ENCODE measurements at places on chromosomes 2 and 18.

DNA sequence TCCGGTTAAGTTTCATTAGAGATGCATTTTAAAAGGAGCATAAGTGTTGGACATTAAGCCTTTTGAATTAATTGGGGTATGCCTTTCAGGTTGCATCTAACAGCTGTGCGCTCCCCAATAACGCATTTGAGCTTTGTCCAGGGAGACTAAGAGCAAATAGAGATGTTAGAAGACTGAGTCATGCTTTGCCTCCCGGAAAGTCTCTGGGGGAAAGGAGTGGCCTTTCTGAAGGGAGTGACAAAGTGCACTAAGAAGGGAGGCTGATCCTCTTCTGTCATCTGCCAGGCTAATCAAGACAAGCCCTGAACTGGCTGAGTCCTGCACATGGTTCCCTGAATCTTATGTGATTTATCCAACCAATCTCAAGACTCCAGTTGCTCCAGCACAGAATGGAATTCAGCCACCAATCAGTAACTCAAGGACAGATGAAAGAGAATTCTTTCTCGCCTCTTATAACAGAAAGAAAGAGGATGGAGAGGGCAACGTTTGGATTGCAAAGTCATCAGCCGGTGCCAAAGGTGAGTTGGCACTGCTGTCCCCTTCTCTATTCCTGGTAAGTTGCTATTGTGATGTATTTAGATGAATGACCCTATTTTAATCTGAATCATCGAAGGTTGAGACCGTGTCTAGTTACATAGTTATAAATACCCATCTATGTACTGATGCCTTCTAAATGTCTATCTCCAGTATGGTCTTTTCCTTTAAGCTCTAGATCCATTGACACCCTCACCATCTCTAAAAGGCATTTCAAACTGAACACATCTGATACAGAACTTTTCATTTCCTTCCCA lies 12.1 kb downstream of the TTL start:
- no peak for DNase-seq

DNA sequence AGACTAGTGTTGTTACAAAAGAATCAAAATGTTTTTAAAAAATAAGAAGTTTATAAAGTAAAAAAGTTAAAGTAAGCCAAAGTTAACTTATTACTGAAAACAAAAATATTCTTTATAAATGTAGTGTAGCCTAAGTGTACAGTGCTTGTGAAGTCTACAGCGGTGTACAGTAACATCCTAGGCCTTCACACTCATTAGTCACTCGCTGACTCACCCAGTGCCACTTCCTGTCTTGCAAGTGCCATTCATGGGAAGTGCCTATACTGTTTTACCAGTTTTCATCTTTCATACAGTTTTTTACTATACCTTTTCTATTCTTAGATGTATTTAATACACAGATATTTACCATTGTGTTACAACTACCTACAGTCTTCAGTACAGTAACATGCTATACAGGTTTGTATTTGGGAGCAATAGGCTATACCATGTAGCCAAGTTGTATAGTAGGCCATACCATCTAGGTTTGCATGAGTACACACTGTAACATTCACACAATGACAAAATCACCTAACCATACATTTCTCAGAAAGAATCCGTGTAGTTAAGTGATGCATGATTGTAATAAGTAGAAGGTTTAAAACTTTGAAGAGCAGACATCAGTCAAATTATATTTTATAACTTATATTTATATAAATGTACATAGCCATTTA lies 13.4 kb downstream of the SERPINB7 start:
- DNase-seq, result no peak

- no peak for DNase-seq
These were observed 139.7 kb downstream of the ATP9B start for GRCh38 chr18:79208906-79209305.

DNA sequence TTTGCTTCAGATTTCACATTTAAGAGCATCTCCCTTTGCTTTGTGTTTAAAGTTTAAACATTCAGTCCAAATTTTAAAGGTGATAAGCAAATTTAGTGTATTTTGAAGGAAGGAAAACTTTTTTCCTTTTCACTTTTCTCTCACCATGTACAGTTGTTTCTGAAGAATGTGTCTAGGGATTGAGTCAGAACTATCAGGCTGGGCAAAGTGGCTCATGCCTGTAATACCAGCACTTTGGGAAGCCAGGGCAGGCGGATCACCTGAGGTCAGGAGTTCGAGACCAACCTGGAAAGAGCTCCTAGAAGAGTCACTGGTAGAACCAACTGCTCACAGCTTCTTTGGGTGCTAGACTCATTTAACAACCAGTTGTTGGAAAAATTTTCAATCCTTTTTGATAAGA lies 327.0 kb upstream of the THUMPD2 start:
- no peak for DNase-seq

GRCh38 chr18:13260197-13260934 lies 41.8 kb downstream of the LDLRAD4 start:
- no peak for DNase-seq

DNA sequence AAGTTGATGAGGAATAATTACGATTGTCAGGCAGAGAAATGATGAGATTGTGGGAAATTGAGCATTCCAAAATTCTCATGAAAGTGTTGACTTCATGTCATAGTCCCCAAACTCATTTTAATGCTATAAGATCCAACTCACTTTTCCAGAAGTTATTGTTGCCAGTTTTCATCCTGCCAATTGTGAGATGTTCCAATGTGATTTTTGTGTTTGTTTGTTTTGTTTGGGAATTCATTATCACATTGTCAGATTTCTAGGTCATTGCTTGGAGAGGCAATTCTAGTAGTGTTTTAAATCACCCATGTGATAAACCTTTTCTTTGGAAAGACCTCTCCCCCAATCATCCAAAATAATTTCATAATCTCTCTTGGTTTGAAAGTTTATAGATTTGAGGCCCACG lies 86.0 kb upstream of the ACVR2A start:
- no peak for DNase-seq

DNA sequence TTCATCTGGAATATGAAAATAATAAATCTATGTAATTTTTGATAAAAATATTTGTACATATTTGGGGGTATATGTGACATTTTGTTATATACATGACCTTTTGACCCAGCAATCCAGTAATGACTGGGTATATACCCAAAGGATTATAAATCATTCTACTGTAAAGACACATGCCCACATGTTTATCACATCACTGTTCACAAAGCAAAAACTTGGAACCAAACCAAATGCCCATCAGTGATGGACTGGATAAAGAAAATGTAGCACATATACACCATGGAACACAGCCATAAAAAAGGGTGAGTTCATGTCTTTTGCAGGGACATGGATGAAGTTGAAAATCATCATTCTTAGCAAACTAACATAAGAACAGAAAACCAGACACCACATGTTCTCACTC lies 472.1 kb upstream of the DDX18 start:
- DNase-seq, result no peak

DNA sequence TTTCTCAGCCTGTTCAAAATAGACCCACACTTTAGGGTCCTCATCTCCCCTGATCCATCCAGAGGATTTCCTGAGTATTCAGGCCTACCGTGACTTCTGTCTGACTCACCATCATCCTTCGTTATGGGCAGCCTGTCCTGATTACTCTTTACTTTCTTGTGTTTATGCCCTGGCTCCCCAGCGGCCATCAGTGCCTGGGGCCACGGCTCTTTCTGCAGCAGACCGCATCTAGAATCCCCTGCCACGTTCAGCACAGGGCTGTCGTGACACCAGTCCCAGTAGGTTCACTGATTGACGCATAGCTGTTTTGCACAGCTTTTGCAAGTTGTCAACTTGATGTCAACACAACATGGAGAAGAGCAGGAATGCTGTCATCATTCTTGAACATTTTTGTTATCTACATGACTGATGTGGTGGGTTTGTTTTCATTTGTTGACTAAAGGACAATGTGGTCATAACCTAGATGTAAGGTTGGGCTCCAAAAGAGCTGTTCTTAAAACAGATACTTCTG lies 225.6 kb downstream of the HAUS1 start:
- DNase-seq, result no peak

DNA sequence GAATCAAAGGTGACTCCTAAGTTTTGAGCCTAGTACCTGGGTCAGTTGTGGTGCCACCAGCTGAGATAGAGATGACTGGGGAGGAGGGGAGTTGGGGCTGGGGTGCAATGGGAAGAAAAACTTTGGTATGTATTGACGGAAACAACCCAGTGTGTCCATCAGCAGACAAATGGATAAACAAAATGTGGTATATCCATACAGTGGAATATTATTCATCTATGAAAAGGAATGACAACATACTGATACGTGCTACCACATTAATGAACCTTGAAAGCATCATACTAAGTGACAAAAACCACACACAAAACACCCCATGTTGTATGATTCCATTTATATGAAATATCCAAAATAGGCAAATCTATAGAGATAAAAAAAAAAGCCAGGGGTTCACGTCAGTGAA lies 41.1 kb upstream of the GPR155 start:
- DNase-seq, result no peak

GRCh38 chr2:76295762-76296161 lies 585.0 kb upstream of the GCFC2 start:
- DNase-seq, result no peak

DNA sequence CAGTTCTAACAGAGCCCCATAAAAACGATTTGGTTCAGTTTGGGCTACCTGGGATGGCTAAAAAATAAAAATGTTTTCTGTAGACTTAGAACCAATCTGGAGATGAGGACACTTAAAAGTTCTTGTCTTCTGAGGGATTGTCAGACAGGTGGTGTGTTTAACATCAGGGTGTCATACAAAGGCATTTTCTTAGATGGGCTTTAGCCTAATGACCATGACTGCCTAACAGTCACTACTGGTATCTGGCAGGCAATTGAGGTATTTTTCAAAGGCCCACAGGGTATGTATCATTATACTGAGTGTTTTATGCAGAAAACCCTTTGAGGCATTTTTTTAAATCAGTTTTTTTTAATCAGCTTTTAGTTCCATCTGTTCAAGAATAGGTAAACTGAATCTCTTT lies 341.4 kb downstream of the PARD3B start:
- no peak for DNase-seq

DNA sequence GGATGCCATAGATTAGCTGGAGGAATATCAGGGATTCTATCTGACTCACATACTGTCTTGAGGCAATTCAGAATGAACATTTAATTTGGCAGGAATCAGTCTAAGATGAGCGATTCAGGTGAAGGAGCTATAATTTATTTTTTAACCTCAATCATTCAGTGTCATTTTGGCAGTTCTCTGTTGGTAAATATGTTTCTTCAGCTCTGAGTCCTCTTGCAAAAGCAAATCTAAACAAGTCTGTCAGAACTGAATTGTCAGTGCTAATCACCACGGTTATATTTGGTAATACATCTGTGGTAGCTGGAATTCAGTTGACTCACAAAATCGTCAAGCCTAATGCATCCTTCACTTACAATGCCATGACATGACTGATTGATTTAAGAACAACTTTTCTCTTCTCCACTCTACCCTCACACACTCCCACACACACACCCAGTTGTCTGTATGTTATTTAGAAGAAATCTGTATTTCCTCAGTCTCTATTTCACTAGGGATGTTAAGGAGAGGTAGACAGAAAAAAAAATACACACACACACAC lies 516.6 kb upstream of the NXPH2 start:
- DNase-seq, result no peak

- DNase-seq, result no peak
These were observed 204.9 kb upstream of the PXDN start for GRCh38 chr2:1949265-1949664.

DNA sequence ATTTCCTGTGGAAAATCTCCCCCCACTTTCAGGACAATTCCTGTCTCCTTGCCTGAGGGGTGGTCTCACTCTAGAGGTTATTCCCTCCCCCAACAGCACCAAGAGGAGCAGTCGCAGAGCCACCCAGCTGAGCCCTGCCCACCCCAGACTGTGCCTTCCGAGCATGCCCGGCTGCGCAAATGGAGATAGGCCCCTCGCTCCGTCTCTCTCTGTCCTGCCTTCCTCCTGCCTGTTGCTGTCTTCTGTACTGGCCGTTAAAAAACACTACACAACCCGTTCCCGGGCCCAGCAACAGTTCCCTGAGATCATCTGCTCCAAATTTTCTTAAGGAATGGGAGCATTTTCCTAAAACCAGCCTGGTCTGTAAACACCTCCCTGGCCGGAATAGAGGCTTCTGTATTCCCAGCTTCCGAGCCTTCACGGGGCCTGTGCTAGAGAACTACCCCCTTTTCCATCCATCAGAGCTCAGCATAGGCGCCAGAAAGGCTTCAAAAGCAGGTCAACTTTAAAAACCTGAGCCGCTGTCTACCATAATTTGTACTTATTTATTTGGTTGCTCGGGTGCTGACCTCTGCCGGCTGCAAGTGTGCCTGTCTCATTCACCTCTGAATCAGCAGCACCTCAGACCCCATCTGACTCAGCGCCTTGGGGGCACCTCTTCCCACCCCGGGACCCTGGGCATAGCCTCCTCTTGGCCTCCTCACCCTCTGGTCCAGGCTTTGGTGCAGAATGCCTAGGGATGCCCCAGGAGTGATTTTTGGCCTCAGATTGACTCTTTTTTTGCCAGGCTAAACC lies 159.4 kb downstream of the PXDN start:
- DNase-seq, result no peak

DNA sequence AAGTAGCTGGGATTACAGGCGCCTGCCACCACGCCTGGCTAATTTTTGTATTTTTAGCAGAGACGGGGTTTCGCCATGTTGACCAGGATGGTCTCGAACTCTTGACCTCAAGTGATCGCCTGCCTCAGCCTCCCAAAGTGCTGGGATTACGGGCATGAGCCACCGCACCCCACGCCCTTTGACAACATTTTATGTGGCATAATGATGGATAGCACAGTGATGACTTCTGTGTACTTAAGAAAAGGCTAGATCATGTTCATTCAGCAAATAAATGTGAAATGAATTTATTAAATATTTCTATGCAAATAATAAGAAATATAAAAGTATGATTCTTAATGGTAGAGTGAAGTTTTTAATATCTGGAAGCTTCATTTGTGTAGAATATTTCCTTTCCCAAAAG lies 2.6 kb upstream of the HTR2B start:
- no peak for DNase-seq

DNA sequence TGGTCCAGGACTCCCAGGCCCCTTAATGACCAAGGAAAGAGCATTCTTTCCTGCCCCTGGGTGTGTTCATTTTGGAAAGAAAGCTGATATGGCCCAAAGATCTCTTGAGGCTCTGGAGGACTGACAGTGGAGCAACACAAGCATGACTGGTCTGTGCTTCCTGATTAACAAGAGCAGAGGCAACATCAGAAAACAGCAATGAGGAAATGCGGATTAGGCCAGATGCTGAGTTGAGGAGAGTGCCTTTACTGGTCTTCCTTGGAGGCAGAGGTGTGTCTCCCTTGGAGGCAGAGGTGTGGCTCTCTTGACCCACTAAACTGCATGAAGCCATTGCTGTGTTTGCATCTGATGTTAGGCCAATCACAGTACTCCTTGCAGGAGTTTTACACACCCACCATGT lies 19.9 kb downstream of the IL36B start:
- DNase-seq, result no peak

DNA sequence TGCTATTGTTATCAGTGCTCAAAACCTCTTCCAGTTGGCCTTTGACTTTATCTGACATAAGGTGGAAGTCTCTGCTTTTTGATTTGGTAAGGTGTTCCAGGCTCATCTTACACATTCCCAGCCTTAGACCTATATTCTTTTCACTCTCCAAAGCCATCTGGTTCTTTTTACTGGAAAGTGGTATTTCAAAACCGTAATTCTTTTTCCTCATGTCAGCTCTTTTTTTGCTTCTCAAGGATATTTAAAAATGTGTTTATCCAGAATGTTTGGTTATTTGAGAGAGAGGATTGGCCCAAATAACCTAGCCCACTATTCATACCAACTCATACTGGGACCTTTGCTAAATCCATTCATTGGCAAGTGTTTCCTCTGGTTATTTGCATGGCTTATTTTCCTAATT lies 411.2 kb upstream of the PIK3C3 start:
- DNase-seq, result no peak
